ENCODE measurements at places on chromosomes 6 and 20. TPM values are rescaled to one million over a fixed set of nuclear protein-coding genes. Genes with fewer than 3 reads are reported as not detected.

GRCh38 chr6:107179004-107179403 lies 63.7 kb upstream of the BEND3 start:
- DNase-seq, result no peak

- DNase-seq, result no peak
Observed at GRCh38 chr6:35015996-35016395, 125.1 kb downstream of the TCP11 start.

- DNase-seq, result no peak
Observed at GRCh38 chr20:54107600-54108325, 37.4 kb upstream of the BCAS1 start.

DNA sequence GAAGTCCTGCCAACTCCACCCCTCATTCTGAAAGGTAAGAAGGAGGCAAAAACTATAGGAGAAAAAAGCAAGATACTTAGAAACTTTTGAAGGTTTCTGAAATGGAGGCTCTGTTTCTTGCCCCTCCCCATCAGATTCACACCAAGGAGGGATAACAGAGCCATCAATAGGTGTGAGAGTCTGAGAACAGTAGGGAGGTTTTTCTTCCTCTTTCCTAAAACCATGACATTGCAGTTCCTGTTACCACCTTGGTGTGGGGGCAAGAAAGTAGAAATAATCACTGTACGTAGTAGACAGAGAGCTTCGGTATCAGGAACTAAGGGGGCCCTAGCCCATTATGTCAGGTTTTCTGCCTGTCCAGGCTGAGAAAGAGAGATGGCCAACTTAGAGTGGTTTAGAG lies 333.3 kb upstream of the SYNCRIP start:
- no peak for DNase-seq

- no peak for DNase-seq
Observed at GRCh38 chr6:149499066-149499465, 14.3 kb upstream of the ZC3H12D start.

- DNase-seq, result no peak
Observed at GRCh38 chr6:92510137-92510536, 909.2 kb downstream of the EPHA7 start.

GRCh38 chr6:83633609-83634008 lies 75.3 kb downstream of the SNAP91 start:
- DNase-seq, result no peak

DNA sequence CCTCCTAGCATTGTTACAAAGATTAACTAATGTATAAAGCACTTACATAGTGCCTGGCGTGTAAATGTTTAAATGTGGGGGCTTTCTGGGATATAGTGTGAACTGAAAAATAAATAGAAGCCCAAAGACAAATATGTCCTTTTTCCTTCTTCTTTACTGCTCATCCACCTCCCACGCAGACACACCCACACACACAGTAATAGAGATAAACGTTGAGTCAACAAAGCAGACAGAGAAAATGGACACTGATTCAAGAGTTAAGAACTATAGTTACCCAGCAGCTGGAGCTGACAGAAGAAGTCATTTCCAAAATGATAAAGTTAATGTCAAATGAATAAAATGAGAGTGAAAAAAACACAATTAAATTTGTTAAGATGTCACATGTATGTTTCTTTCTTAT lies 68.3 kb downstream of the FHL5 start:
- DNase-seq, result no peak

Gene EFCAB8
- total RNA-seq, result not detected

Gene MYL9
- 681 TPM for total RNA-seq

Gene PGC
- total RNA-seq, result 0.53 TPM

Gene RIPPLY2
- 0.40 TPM for total RNA-seq

Gene PROCR
- 17.4 TPM for total RNA-seq
